ENCODE measurements at places on chromosomes 16 and 17.

- DNase-seq = no peak
- no peak overlapping the region for H3K27ac ChIP-seq
- H3K4me1 ChIP-seq = no peaks in the 10 kb centered on the region
Observed at GRCh38 chr17:8695241-8695640, 49.4 kb downstream of the CCDC42 start.

GRCh38 chr16:5065813-5066212, at the start of gene C16orf89:
TSS of gene C16orf89 (minus strand) at chr16:5065956. CDS start at chr16:5065908, 48 bp downstream.
- H3K36me3 ChIP-seq = no peaks in the 10 kb centered on the region
- H3K27me3 ChIP-seq = no peaks in the 10 kb centered on the region
- H3K4me1 ChIP-seq = no peaks in the 10 kb centered on the region
- H3K27ac ChIP-seq = no peak within 1 kb of the TSS
- DNase-seq = no peak
- H3K4me3 ChIP-seq = no peak within 1 kb of the TSS

- DNase-seq = no peak
- no peaks in the 10 kb centered on the region for H3K27me3 ChIP-seq
- H3K27ac ChIP-seq = peak overlapping the region; percentile 84
- peaks cover 41% of the 10 kb centered on the region for H3K36me3 ChIP-seq
- peak overlapping the region; percentile 96 for H3K4me3 ChIP-seq
- peaks cover 58% of the 10 kb centered on the region for H3K4me1 ChIP-seq
Observed at GRCh38 chr16:89561142-89561883, 831 bp downstream of the RPL13 start.

DNA sequence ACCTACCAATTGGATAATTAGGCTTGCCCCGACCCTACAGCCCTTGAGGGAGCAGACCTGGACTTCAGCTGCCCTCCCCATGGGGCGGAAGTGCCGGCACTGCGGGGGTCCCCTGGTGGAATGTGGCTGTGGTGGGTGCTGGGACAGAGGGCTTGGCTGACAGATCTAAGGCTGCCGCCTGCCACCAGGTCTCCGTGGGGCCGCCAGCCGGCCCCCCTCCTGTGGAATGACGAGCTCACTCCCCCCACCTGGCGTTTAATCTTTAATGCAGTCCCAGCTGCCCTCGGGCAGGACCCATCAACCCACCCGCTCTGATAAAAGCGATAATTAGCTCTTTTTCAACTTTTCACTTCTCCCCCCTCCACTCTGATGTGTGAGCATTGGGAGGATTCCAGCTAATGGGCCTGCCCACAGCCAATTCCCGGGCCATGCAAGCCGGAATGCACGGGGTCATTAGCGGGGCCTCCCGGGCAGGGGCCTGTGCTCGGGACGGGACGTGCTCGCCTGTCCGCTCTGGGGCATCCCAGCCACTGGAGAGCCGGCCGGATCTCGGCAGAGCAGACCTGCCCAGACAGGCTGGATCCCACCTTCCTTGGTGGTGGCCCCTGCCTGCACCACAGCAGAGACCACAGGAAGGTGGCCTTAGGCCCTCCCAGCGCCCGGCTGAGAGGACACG, 28.3 kb upstream of the GOSR2 start:
- DNase-seq = no peak
- H3K27ac ChIP-seq = no peak overlapping the region
- no peaks in the 10 kb centered on the region for H3K36me3 ChIP-seq
- H3K27me3 ChIP-seq = peaks cover 1% of the 10 kb centered on the region
- no peak overlapping the region for H3K4me3 ChIP-seq
